Panc1 (cell line): ENCODE measurements at places on chromosomes 5 and 9.

- no peak for DNase-seq
Measured at GRCh38 chr9:85527331-85528020, 214.3 kb downstream of the AGTPBP1 start.

DNA sequence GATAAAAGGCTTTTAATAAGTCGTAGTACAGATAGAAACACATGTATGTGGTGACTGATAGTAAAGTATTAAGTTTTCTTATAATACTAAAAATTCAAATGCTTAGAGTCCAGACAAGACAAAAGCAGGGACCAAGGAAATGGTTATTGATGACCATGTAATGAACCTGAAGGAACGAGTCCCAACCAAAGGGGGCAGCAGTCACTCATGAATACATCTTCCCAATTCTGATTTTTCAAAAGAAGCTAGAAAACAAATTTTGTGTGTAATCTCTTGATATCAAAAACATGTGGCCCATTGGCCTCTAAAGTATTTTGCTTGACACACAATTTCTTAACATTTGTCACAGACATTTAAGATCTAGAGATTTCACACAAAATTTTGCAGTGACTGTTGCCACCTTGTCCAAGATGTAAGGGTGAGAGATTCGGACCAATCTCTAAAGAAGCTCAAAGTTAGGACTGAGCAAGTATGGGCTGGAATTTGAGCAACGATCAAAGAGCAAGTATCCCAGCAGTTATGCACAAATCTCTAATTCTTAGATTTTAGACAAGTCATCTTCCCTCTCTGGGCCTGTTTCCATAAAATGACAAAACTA is 66.8 kb downstream of the ARL15 start:
- no peak for DNase-seq

- DNase-seq, result no peak
Measured at GRCh38 chr9:7691909-7692308, 107.7 kb downstream of the DMAC1 start.

DNA sequence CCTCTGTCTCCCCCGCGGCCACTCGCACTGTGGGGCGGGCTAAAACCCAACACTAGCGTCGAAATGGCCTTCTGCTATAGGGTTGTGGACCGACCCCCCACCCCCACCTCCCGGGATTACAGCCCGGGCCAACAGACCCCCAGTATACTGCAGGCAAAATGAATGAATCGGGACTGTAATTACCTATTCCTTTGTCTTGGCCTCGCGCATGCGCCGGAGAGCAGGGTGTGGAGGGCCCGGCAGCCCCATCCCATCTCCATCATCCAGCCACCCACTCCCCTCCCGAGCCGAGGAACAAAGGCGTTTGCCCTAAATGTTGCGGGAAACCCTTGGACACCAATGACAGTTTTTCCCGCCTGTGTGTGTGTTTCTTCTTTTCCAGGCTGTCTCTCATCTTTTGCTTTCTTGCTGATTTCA is 1.6 kb downstream of the BASP1 start:
- no peak for DNase-seq

GRCh38 chr9:127493592-127494303 is 42.4 kb downstream of the LRSAM1 start:
- no peak for DNase-seq

DNA sequence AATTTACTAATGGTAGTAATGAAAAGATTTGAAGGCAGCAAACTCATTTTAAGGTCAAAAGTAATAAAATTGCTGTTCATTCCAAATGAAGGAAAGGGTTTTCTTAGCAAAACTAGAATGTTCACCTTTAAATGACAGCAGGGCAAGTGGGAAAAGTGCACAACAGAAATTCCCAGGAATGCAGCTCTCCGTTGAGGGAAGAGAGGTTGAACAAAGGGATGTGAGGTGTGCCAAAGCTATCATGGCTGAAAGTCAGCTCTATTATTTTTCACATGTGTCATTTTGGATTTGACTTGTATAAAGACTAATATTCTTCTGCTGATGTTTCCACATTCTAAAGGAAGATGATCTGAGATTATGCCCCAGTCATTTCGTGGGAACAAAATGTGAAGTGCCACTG is 51.6 kb downstream of the TEK start:
- DNase-seq, result no peak

GRCh38 chr5:137570070-137570469 is 70.9 kb upstream of the SPOCK1 start:
- no peak for DNase-seq

DNA sequence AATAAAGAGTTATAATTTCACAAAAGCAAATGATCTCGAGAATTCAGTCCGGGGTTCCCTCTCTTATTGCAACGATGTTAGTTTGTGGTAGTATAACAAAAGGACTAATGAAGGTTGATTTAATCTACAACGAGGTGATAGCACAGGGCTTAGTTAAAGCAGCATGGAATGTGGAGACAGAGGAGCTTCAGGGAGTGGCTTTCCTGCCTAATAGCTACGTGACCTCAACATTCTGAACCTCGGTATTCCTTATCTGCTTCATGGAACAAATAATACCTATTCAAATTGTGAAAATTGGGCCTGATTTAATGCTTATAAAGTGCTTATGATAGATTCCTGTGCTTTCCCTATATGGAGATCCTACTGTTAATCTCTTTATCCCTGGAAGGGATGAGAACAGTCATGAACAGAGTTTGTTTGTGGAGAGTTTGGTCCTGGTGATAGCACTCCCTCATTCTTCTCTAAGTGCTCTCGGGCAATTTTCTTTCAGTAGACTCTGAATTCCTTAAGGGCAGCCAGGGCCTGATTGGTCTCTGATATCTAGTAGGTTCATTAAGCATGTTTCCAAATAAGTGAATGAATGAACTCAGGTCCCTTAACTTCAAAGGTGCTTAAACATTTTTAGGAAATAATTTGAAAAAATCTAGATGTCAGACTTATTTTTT is 104.1 kb upstream of the TUT7 start:
- DNase-seq, result no peak

DNA sequence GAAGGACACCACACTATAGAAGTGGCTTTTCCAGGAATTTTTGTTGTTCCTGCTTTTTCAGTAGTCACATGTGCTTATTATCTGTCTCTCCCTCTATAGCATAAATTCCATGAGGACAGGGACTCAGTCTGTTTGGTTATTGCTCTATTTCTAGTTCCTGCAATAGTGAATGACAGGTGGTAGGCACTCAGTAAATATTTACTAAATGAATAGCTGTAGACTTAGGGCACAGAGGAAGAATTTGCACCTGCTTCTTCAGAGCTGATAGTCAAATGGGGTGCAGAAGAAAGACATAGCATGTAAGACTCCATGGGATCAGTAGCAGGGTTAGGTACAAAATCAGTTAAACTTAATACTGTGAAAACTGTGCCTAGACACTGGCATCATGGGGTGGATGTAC is 580.2 kb downstream of the CCDC171 start:
- no peak for DNase-seq

DNA sequence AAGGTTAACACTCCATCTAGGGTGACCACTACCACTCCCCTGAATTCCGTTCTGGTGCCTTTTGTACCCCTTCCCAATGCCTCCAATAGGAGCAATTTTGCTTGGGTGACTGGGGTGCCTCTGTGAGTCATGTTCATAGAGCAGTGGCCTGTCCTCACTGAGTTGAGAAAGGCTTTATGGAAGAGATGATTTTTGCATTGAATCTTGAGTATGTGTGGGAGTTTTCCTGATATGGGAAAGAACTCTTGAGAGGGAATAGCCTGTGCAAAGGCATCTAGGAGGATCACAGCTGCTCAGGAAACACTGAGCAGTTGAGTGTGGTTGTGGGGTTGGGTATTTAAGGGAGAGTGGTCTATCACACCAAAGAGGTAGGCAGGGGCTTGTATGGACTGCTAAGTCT is 16.2 kb downstream of the C9orf43 start:
- DNase-seq, result no peak

- DNase-seq, result no peak
Measured at GRCh38 chr5:147613359-147613758, 103.5 kb upstream of the DPYSL3 start.

DNA sequence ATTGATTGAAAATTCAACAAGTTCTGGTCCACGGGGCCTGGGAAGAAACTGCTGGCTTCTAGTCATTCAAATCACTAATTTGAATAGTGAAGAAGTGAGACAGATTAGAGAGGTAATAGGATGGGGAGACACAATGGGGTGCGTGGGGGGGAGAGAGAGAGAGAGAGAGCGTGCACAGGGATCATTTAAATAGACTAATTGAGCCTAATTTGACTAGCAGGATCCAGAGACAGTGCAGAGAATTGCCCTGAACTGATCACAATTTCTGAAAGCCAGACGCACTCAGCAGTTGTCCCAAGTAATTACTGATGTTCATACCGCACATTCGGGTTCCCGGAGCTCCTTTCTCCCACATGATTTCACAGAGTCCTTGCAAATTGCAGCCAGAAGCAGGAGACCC is 50.3 kb upstream of the C5orf58 start:
- no peak for DNase-seq

- no peak for DNase-seq
Measured at GRCh38 chr5:149667829-149668330, 62.2 kb upstream of the PPARGC1B start.

GRCh38 chr5:14190194-14191164 is 47.3 kb downstream of the TRIO start:
- peak; percentile 98 for DNase-seq

DNA sequence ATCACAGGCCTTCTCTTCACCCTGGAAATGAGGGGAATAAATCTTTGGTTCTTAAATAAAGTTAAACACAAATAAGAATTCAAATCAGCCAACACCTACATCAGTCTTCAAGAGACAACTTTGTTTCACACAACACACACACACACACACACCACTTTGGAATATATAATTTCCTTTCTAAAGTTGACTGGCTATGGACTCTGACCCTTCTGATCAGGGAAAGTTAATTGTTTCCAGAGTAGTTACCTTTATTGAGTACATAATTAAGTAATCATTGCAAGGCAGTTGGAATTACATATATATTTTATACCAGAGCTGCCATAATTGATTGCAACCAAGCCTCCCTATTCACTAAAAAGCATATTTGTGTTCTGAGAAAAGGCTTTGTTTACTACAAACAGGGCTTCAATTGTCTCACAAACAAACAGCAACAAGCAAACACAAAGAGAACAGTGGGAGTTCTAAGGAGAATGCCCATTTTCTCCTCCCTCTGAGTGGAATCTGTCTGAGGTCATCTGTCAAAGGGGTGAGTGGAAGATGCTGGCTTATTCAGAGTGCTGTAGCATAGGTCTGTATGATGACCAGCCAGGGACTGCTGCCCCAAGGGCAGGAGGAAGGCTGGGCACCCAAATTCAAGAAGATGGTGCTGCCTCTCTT is 136.6 kb downstream of the SEMA6A start:
- DNase-seq, result no peak

DNA sequence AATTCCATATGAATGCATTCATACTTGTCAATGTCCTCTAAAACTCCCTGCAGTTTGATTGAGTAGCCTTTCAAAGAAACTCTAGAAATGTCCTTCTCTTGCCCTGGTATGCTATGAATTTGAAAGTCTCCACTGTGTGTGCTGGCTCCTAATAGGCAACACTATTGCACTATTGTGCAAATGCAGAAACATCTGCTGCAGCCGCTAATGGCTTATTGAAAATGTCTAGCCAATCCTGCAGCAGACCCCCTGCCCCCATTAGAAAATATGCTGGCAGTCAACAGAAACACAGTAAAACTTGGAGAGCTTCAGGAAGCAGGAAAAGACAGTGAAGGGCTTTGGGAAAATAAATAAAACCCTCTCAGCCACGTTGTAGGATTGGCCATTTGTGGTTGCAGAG is 87.3 kb upstream of the GRAMD2B start:
- DNase-seq, result no peak

- DNase-seq, result no peak
Measured at GRCh38 chr9:134861595-134862334, 18.8 kb upstream of the FCN2 start.

GRCh38 chr5:81749561-81750307 is 1.2 kb downstream of the SSBP2 start:
- DNase-seq, result no peak

DNA sequence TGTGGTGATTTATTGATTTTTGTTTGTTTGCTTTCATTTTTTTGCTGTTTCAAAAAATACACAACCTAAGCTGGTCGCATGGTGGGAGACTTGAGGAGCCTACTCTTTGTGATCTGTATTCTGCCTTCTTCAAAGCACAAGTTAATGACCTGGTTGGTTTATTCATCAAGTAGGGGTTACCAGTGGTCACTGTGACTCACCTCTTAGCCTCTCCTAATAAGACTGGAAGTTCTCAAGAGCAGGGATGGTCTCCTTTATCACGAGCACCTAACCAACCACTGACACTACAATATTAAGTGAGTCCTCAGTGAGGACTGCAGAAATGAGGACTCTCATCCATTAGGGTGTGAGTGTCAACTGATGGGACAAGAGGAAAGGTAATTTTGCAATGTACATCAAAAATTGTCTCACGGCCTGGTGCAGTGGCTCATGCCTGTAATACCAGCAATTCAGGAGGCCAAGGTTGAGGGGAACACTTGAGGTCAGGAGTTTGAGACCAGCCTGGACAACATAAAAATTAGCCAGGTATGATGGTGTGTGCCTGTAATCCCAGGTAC is 13.6 kb upstream of the MTMR12 start:
- DNase-seq, result no peak

DNA sequence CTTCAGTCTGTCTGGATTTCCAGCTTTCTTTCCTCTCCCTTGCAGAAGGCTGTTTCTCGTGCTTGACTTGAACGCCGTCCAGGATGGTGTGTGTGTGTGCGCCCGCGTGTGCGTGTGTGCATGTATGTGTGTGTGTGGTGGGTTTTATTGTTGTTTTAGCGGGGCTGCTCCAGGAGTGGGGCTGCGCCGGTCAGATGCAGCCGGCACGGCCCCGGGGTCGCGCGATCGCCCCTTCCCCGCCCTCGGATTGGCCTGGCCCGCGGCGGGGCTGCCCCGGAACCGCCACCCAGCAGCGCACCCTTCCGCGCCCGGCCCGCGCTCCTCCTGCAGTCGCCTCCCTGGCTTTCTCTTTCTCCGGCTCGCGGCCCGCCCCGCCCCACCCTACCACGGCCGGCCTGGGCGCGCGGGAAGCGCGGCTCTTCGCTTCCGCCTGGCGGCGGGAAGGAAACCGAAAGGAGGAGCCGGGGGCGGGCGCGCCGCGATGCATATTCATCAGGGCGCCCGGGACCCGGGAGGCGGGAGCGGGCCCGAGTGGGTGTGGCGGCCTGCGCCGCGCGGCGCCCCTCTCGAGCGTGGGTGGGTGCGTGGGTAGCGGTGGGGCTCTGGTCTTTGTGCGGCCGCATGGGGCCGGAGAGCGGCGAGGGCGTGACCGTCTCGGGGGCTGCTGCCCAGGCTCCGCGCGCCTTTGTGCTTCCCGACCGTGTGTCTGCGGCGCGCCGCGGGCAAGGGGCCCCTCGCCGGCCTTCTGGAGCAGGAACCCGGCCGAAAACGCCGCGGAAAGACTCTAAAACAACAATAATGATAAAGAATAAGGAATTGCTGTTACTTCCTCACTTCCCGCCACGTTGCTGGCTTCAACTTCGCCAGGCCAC is 8.5 kb upstream of the NFIB start:
- DNase-seq, result no peak

GRCh38 chr9:94779031-94779430 is 52.5 kb downstream of the AOPEP start:
- no peak for DNase-seq
